Lung microvascular endothelial cell (primary cell): ENCODE measurements at places on chromosomes 6 and 20. TPM values are rescaled to one million over a fixed set of nuclear protein-coding genes. Genes with fewer than 3 reads are reported as not detected.
A peak's percentile ranks its signal among the peaks of the same experiment; 100 is the strongest.

Gene PRIM2
- 7.7 and 8.9 TPM in 2 replicates for total RNA-seq

Gene SRXN1
- 21.2 and 25.7 TPM in 2 replicates for total RNA-seq

Gene LRFN2
- total RNA-seq: not detected in 2 replicates

Gene DACT2
- not detected in 2 replicates for total RNA-seq

Gene NKAIN4
- not detected in 2 replicates for total RNA-seq

Gene E2F1
- 2.8 and 3.9 TPM in 2 replicates for total RNA-seq

Gene TMEM170B
- total RNA-seq: 1.1 and 2.0 TPM in 2 replicates

Gene ITCH
- total RNA-seq: 38.6 and 55.2 TPM in 2 replicates

Gene SLC17A1
- total RNA-seq: not detected in 2 replicates

- no peak for DNase-seq
These were observed 176.1 kb upstream of the CEP162 start for GRCh38 chr6:84403545-84403944.

GRCh38 chr6:132865364-132865763 is 51.0 kb downstream of the RPS12 start:
- DNase-seq: no peak

GRCh38 chr20:19457611-19458010 is 245.2 kb downstream of the SLC24A3 start:
- DNase-seq: no peak

- DNase-seq: peak; percentile 67
These were observed 2.7 kb upstream of the MYT1 start for GRCh38 chr20:64161356-64162238.

DNA sequence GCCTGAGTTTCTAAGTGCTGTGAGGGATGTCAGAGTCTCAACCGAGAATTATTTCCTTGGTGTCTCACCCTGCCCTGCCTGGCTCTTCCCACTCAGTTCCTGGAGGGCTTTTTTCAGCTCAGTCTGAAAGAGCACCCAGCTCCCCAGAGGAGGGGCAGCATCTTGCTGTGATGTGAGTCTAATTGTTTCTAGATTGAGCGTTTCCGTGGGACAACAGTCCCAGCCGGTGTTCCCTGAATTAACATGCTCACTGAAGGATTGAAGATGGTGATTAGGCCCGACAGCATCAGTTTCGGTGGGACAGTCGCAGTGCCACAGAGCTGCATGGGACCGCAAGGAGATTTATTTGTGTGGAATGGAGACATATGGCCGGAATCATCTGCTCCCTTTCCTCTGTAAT is 587.6 kb downstream of the DHX35 start:
- no peak for DNase-seq

- DNase-seq: peak; percentile 30
These were observed 453.5 kb upstream of the JARID2 start for GRCh38 chr6:14792118-14792955.

GRCh38 chr6:2149361-2150006 is 95.9 kb downstream of the GMDS start:
- no peak for DNase-seq

DNA sequence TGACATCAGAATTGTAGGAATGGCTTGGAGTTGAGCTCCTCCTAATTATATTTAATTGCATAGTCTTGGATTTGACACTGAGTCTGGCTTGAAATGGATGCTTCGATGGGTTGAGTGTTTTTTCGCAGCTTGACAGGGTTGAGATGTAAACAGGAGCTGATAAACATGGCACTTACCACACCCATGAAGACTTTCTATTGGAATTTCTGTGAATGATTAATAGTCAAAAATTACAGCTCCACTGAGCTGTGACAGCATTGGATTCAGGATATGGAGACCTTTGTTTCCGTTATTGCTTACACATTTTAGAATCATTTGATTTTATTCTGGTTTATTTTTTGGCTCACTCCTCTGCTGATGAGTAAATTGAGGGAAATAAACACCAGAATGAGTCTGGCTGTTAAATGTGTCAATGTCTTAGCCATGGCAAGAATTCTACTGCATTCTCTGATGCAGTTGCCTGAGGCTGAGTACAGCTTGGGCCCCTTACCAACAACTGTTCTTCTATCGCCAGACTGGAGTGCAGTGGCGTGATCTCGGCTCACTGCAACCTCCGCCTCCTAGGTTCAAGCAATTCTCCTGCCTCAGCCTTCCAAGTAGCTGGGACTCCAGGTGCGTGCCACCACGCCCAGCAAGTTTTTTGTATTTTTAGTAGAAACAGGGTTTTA is 128.1 kb upstream of the DOK5 start:
- DNase-seq: no peak

GRCh38 chr6:14228571-14228970 is 111.0 kb downstream of the CD83 start:
- no peak for DNase-seq

DNA sequence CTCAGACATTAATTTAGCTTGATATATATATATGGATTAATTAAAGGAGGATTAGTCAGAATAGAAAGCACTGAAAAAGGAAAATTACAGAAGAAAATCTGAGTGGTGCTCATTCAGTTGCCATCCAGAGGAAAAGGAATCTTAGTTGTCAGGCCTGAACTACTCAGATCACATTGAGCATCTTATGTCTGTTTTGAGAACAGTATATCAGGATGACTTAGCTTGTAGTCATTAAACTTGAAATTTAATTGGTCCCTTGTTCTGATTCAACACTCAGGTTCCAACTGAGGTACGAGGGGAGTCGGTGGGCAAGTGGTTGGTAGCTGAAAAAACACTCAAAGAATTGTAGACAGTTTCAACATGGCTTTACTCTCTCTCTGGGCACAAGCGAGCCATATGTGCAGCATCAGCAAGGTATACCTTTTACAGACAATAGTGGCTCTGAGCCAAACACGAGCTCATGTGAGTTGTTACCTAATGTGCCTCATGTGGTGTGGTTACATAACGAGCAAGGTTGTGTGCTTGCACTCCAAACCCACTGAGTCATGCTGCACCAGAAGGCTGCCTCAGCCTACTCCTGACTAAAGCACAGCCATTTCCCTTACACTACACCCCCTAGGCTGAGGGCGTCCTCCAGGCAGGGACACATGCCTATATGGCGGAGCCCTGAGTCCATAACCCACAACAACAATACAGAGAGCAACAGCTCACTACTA is 73.0 kb upstream of the HMGN3 start:
- no peak for DNase-seq

GRCh38 chr20:5484926-5485325 is 168.2 kb upstream of the PROKR2 start:
- DNase-seq: no peak

GRCh38 chr20:15599961-15600360 is 973.3 kb downstream of the KIF16B start:
- no peak for DNase-seq

DNA sequence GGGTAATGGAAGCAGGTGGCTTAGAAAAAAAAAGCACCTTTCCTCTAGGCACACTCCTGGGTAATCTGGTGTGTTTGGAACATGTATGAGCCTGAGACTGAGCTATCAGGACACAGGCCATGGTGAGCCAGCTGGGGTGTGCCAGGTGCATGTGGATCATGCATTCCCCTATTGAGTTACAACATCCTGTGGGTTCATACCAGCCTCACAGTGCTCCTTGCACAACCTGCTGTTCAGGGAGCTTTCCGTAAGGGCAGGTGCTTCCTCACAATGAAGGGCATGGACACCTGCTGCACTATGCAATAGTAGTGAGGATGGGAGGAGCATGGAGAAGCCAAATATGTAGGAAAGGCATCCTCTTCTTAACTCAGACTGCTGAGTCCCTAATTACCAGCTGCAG is 197.2 kb upstream of the SUPT3H start:
- no peak for DNase-seq

- peak; percentile 60 for DNase-seq
These were observed 155.4 kb downstream of the ERMARD start for GRCh38 chr6:169906688-169907418.

DNA sequence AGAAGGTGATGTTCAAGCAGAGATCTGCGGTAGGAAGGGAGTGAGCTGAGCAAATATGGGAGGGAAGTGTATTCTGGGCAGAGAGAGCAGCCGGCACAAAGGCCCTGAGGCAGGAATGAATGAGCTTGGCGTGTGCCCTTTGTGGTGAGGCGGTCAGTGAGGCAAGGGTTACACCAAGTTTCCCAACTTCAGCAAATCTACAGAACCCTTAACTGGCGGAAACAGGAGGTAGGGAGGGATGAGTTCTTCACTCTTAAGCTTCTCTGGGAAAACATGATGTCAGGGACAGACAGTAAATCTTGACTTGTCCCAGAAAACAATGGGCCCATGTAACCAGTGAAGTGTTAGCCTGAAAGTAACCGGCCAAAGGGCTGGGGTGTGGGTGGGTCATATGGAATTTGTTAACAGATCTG is 97.1 kb upstream of the PTPN1 start:
- DNase-seq: no peak

DNA sequence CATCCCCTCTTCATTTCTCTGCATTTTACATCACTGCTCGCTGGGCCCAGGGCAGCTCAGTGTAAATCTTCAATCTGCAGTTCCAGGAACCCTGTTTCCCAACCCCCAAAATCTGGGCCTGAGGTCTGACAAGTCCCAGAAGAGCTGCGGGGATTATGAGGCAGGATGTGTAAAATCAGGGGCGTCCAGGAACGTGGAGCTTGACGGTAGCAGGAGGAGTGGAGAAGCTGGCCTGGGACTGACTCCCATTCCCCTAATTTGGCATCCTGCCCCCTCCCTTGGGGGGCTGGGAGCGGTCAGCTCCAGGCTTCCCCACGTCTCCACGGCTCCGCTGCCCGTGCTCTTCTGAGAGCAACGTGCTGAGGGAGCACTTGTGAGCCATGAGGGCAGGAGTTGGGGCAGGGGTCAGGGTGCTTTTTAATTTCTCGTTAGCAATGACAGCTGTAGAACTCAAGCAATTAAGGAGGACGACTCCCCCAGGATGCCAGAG is 23.4 kb upstream of the VEGFA start:
- no peak for DNase-seq

GRCh38 chr6:44036699-44037101 is 90.6 kb downstream of the MRPL14 start:
- DNase-seq: no peak

- peak; percentile 83 for DNase-seq
These were observed 7.6 kb upstream of the TMEM14A start for GRCh38 chr6:52663120-52663935.
